Stimulated activated CD4-positive, alpha-beta T cell treated with anti-CD3 and anti-CD28 coated beads, TNF-alpha, amount 100 ng/mL, for 24 hours (primary cell): ENCODE measurements at places on chromosomes 4 and X.

DNA sequence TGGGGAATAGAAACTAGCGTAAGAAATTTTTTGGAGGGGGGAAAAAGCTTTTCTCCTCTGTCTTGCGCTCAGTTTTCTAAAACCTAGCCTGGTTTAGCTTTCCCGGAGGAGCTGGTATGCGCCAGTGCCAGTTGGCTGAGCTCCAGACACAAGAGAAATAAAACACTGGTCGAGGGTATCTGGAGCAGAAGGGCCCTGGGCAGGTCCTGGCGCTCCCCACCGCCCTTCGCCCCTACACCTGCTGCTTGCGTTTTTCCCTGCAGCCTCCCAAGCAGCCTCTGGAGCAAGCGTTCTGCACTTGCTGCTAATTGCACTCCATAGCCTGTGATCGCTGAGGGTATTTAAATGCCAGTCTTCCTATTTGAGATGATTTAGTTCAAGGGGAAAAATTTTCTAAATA lies 816 bp downstream of the EREG start:
- no peak for DNase-seq

DNA sequence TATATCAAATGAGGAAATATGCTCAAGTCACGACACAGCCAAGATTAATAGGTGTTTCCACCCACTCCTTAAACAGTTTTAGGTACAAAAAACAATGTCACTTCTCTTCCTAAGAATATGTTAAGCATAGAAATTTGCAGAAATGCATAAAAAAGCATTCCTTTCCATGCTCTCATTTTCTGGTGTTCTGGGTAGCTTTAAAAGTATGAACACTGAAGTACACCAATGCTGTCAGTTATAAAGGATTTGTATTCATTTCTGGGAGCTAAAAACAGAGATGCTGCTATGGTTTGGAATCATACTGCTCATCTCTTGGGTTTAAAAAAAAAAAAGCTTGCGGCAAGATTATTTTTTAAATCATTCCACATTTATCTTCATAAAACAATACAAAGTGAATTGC lies 20.8 kb downstream of the SH3RF1 start:
- no peak for DNase-seq

GRCh38 chr4:69713593-69713992 lies 46.8 kb downstream of the SULT1B1 start:
- DNase-seq = no peak

- no peak for DNase-seq
Observed at GRCh38 chrX:100411802-100412715, 2.0 kb upstream of the PCDH19 start.

DNA sequence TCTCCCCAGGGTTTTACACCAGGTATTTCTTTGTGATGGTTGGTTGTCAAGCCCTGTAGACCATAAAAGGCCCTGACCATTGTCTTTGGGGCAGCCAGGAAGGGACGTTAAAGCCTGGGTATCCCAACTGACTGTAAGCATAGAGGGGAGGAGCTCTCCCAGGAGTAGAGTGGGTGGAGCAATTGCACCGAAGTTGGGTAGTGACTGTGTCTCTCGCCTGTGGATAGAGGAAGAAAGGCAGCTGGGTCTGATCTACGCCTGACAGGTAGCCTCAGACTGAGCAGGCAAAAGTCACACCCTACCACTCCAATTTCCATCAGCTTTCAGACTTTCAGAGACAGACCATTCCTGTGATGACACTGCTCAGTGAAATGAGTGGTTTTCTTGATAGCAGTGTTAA lies 123.3 kb downstream of the KLHL8 start:
- DNase-seq = no peak

- no peak for DNase-seq
Observed at GRCh38 chr4:26522478-26522877, 32.2 kb upstream of the CCKAR start.

DNA sequence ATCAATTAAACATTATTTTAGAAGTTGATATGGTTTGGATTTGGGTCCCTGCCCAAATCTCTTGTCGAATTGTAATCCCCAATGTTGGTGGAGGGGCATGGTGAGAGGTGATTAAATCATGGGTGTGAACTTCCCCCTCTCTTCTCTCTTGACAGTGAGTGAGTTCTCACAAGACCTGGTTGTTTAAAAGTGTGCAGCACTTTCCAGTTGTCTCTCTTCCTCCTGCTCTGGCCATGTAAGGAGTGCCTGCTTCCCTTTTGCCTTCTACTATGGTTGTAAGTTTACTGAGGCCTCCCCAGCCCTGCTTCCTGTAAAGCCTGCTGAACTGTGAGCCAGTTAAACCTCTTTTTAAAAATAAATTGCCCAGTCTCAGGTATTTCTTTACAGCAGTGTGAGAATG lies 141.4 kb downstream of the GALNTL6 start:
- no peak for DNase-seq

DNA sequence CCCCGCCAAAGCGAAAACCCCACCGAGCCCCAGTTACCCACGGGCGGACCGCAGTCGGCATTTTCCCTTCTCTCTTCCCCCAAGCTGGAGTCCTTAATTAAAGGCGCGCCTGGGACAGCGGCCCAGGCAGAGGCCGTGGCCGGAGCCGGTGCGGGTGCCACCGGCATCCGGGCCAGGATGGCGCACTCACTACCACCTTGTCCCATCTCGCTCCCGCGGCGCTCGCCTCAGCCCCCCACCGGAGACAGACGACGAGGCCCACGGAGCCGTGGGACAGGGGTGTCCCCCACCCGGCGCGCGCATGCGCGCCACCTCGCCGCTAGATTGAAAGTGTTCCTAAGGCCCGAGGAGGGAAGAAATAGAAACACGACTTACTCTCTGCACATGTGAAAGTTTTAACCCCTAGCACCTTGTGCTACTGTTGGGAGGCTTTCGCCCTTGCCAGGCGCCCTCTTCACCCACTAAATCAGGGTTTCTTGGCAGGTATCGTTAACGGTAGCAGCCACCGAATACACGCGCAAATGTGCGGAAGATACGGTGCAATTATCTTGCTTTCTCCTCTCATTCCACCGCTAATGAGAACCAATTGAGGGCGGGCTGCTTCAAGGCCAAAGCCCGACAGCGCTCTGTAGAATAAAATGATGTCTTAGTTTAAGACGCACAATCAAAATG lies 64.3 kb upstream of the CCDC160 start:
- no peak for DNase-seq

DNA sequence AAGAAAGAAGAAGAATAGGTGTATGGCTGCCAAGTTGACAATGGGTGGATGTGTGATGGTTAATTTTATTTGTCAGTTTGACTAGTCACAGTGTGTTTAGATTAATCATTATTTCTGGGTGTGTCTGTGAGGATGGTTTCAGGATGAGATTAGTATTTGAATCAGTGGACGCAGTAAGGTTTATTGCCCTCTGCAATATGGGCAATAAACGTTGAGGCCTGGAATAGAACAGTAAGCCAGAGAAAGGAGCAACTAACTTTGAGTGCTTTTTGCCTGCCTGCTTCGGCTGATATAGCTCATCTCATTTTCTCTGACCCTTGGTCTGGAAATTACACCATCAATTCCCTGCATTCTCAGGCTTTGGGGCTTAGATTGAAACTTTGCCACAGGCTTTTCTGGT lies 140.8 kb upstream of the SPANXN4 start:
- DNase-seq = no peak

DNA sequence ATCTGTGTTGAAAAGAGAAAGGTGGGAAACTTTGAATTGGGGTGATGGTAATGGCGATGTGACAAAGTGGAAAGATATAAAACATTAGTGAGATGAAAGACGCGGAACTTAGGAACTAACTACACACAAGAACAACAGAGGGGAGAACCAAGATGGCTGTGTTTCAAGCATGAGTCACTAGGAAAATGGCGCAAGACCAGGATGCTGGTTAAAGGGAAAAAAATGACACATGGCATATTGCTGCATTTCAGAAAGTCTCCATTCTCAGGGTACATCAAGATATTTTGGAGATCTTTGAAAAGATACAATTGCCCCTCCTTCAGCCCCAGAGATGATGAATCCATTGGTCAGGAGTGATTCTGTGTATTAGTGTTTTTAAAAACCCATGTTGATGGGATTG lies 164.4 kb downstream of the FBXO8 start:
- DNase-seq = no peak

DNA sequence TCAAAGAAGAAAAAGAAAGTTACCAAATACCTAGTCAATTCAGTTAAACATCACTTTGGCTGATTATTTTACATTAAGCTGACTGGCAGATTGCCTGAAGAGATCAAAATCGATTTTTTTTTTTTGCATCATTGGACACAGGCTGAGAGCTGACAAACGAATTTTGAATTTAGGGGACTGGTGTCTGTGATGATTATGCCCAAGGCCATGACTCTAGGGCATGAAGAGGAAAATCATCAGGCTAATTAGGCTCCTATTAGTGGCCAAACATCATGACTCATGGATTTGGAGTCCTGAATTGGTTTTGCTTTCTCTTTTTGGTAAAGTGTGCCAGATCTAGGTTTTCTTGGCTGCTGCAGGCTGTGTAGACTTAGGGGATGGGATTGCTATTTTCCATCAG lies 829.3 kb upstream of the LCORL start:
- DNase-seq = no peak
